Renal cortical epithelial cell (primary cell): ENCODE measurements at places on chromosomes 4 and X.
A peak's percentile ranks its signal among the peaks of the same experiment; 100 is the strongest.

DNA sequence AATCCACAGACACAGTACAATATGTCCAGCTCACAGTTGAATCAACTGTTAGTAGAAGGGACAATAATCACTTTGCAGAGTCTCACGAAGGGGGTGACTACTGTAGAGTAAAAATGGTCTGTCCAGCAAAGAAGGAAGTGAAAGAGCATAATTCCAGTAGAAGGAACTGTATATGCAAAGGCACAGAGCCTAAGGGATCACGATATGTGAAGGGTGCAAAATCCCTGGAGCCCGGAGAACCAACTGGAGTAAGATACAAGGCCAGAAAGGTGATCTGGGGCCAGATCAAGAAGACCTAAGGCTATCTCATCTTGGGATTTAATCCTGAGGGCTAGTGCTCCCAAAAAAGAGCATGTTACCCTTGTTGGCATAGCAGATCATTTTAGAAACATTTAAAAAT lies 192.7 kb upstream of the LDB2 start:
- DNase-seq: no peak

- DNase-seq: no peak
Observed at GRCh38 chrX:129586446-129586845, 46.4 kb downstream of the OCRL start.

GRCh38 chr4:11724731-11725130 lies 296.0 kb upstream of the HS3ST1 start:
- no peak for DNase-seq

DNA sequence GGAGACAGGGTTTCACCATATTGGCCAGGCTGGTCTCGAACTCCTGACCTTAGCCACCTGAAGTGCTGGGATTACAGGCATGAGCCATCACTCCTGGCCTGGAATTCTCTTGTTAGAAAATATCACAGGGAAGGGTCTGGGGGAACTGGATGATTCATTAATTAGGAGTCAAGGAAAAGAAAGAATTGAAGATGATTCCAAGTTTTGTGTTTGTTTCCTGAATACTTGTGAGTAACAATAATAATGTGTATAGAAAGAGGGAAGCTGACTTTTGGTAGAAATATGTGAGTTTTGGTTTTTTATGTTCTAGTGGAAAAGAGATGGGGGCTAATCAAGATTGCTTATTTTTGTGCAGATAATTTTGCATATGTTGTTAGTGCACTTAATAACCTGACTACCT lies 77.3 kb upstream of the CLNK start:
- DNase-seq: no peak

- DNase-seq: peak; percentile 26
Observed at GRCh38 chr4:4524364-4524763, 17.5 kb downstream of the STX18 start.

- no peak for DNase-seq
Observed at GRCh38 chrX:20664131-20664530, 397.4 kb upstream of the RPS6KA3 start.

DNA sequence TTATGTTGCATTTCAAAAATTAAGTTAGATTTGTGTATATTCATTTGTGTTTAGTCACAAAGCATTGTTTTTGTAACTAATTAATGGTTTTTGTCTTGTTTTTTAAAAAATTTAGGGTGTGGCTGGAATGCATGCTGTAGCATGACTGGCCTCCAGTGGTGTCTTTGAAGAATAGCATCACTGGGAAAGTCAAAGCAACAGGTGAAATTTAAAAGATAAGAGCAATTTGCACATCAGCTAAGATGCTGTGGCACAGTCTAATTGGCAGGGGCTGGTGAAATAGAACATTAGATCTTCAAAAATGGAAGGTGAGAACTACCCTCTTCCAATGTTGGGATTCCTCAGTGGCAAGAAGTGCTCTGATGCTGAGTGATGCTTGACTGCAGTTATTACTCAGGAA lies 45.3 kb downstream of the ANK2 start:
- peak; percentile 30 for DNase-seq

GRCh38 chr4:21801661-21802385 lies 146.7 kb downstream of the KCNIP4 start:
- DNase-seq: peak; percentile 78

DNA sequence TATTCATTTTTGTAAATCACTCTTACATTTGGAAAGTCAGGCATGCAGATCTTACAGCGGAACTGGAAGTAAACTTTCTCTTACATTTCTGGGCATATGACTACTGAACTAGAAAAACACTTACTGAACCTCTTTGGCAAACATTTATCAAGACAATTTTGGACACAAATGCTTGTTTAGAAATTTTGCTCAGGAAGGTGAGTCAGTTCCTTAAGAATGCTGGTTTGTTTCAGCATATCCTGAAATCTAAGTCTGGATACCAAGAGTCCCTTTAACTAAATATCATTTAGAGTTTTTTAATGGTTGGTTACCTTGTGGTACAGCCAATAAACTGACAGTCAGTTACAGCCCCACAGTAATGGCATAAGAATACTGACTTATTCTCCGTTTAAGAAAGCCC lies 15.0 kb downstream of the SHISA3 start:
- DNase-seq: peak; percentile 96

- DNase-seq: peak; percentile 34
Observed at GRCh38 chrX:132615391-132616131, 126.7 kb upstream of the MBNL3 start.

GRCh38 chr4:6641164-6641970 lies 882 bp downstream of the MRFAP1 start:
- DNase-seq: peak; percentile 44

DNA sequence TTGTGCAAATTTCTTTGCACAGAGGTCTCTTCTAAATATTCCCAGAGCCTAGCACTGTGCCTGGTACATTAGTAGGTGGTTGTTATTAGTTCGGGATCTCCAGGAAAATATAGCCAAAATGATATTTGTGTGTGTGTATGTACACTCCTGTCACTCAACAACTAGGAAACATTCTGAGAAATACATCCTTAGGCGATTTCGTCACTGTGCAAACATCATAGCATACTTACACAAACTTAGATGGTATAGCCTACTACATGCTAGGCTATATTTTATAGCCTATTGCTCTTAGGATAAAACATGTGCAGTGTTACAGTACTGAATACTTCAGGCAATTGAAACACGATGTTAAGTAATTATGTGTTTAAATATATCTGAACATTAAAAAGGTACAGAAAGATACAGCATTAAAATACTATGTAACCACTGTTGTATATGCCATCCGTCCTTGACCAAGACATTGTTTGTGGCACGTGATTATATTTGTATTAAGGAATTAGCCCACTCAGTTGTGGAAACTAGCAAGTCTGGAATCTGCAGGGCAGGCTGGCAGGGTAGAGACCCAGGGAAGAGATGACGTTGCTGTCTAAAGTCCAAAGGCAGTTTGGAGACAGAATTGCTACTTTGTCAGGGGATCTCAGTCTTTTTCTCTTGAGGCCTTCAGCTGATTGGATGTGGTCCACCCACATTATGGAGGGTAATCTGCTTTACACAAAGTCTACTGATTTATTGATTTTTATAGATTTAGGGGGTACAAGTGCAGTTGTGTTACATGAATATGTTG lies 106.9 kb downstream of the COL4A6 start:
- no peak for DNase-seq

GRCh38 chr4:152935143-152935542 lies 980 bp upstream of the FHDC1 start:
- DNase-seq: no peak

GRCh38 chrX:100048156-100048555 lies 361.9 kb downstream of the PCDH19 start:
- DNase-seq: no peak

DNA sequence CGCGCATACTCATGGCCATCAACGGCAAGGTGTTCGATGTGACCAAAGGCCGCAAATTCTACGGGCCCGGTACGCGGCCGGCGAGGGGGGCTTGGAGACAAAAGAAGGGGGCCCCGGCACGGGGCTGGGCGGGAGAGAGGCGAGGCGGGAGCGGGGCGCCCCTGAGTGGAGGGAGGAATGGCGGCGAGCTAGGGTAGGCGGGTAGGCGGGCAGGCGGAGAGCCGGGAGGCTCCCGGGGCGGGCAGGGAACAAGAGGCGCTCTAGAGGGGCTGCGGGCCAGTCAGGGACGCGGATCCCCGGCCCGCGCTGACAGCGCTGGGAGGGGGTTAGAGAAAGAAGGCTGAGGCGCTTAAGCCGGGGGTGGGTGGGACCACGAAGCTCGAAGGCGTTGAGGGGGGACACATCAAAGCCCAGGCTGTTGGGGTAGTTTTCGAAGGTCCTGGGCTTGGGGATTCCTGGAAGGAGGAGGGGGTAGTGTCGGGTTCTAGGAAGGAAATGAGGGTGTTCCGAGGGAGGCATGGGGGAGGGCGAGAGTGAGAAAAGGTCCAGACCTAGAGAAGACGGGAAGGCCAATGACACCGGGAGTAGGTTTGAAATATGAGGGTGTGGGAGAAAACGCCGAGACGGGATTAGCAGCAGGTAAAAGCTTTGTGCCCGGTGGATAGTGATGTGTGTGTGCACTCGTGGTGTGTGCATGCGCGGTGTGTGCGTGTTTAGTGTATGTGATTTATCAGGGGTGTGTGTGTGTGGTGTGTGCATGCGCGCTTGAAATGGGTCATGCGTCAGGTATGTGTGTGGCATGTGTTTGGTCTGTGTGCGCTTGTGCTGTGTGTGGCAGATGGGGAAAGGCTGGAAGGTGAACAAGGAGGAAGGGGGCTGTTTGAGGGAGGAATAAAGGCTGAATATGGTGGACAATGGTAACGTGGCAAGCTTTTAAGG lies 807 bp downstream of the PGRMC1 start:
- DNase-seq: peak; percentile 37

GRCh38 chrX:52865343-52865998 lies 2.4 kb downstream of the XAGE3 start:
- DNase-seq: peak; percentile 42
